Right cardiac atrium (tissue), 5 donors: ENCODE measurements at places on chromosomes 3 and 15.

DNA sequence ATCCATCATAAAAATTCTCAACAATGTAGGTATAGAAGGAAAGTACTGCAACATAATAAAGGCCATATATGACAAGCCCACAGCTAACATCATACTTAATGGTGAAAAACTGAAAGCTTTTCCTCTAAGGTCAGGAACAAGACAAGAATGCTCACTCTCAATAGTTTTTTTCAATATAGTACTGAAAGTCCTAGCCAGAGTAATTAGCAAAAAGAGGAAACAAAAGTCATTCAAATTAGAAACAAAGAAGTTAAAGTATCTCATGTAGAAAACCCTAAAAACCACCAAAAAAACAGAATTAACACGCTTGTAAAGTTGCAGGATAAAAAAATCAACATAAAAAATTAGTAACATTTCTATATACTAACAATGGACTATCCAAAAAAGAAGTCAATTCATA lies 61.8 kb downstream of the MYH15 start:
- no peak for DNase-seq

DNA sequence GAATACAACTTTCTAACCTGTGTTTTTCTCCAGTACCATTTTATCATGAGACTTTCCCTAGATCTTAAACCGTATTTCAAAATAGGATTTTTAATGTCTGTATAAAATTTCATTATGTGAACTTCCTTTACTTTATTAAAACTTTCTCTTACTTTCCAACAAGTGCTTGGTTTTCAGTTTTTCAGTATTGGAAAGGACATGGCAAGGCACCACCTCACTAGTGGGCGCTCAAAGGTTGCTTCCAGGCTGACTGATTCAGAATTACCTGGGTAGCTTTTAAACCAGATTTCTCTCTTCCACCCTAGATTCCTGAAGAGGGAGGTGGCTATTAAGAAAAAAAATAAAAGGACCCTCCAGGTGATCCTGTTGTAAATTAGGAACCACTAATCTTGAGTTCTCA lies 236.6 kb downstream of the SOX2 start:
- DNase-seq, result no peak

DNA sequence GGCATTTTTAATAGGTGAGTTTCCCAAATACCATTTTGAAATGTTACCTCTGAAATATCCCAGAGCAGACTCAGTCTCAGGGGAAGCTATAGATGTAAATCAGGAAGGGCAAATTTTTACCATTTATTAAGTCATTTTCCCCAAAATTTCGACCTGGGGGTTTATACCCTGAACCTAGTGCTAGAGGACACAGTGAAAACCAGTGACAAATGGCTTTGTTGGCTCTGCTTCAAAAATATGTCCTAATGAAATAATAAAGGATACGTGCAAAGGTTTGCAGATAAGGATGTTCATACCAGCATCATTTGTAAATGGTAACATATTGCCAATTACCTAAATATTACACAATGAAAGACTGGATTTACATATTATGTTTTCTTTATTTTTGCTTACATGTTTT lies 546.7 kb upstream of the ADAMTS9 start:
- no peak for DNase-seq

- no peak for DNase-seq
These were observed 1.3 kb downstream of the PXK start for GRCh38 chr3:58334013-58334321.

- DNase-seq, result no peak
These were observed 57.5 kb downstream of the MED12L start for GRCh38 chr3:151142929-151143328.

DNA sequence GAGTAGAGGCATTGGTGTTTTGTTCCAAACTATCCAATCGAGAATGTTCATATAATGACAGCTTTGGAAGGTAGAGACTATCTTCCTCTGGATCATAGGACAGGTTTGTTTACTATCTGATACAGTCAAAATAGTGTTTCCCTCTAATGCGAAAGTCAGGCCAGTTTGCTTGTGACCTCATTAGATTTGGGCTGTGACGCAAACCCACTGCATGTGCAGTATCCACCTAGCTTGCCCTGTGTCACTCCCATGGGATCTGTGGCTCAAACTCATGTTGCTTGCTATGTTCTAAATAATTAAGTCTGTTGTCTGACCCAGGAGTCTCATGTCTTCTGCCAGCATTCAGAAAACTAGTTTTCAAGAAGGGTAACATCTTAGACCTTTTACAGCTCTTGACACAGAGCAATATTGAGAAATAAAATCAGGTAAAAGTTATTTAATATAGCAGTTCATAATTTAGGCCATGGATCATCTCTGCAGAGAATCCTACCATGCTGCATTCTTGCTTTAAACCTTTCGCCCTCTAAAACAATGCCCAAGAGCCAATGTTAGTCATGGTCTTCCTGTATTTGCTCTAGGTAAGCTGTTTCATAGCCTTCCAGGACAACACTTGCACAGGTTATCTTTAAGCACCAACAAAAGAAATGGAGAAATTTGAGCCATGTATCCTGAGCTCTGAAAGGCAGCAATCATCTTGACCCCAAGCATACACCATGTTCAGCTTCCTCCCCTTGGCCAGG lies 26.4 kb downstream of the NIT2 start:
- DNase-seq, result no peak

DNA sequence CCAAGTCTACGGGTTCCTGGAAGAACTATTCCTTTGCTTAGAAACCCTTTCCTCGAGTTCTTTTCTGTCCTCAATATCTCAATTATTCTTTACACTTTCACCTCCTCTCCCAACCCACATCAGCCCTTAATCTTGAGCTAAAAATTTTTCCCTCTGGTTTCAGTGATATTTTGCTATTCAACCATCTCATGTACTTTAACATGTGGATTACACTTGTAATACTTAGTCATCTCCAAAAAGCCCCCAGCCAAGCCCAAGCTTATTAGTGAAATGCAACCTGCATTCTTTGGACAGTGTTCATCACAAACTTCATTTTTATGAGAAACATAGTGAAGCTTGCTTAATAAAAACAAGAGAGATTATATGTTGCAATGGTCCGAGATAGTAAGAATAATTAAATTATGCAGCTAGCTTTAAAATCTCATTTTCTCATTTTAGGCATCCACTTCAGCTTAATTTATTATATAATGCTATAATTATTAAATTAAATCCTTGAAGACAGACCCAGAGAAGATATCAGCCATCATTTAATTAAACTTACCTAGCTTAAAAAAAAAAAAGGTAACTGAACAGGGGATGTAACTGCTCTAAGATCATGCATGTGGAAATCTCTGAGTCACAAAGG lies 534.5 kb upstream of the TBL1XR1 start:
- DNase-seq, result no peak

DNA sequence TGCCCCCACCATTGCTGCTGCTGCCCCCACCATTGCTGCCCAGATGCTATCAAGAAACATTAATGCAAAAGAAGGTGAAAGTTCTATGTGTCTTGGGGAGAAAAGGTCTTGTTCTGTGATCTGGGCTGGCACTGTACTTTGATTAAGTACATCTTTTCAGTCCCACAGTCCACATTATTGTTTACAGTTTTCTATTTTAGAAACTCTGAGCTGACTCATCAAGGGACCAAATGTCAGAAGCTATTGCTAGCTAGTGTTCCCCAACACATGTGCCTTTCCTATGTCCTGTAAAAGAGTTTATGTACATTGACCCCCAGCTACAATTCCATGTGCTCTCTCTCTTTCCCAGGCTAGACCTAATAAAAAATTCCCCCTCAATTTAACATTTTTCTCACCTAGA lies 264.7 kb upstream of the NECTIN3 start:
- no peak for DNase-seq

DNA sequence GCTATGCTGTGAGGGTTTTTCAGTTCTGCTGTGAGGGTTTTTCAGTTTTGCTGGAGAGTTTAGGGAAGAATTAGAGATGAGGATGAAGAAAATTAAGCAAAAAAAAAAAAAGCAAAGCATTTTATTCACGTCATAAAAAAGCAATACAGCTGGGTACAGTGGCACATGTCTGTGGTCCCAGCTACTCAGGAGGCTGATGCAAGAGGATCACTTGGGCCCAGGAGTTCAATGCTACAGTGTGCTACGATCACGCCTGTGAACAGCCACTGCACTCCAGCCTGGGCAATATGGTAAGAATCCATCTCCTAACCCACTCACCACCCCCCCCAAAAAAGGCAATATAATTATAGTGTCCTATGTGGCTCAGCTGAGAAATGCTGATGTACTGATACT lies 162.7 kb downstream of the MAGI1 start:
- DNase-seq, result no peak

- no peak for DNase-seq
These were observed 276.6 kb upstream of the THBS1 start for GRCh38 chr15:39304201-39304841.

- no peak for DNase-seq
These were observed 21.0 kb upstream of the CCDC174 start for GRCh38 chr3:14630404-14631100.

- DNase-seq, result peak; percentile 34
These were observed 3.1 kb downstream of the MELTF start for GRCh38 chr3:197026481-197026866.

GRCh38 chr3:72411126-72411525 lies 437.1 kb downstream of the SHQ1 start:
- no peak for DNase-seq

GRCh38 chr15:45048794-45049631 lies 26.0 kb downstream of the SORD start:
- no peak for DNase-seq

GRCh38 chr3:58586776-58587192 lies 9.6 kb upstream of the FAM107A start:
- DNase-seq, result no peak

DNA sequence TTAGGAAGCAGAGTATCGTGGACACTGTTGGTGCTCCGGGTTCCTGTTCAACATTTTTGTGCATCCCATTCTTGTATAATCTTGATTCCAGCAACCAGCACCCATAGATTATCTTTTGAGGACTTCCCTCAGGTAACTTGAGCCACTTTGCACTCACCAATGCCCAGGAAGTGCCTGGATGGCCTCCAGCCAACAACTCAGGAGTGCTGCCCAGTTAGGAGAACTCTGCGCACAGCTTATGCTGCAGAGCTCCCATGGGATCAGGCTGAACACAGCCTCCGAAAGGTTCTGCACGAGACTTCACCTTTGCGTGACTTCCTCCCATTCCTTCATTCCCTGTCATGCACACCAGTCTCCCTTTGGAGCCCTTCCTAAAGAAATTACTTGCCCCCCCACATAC lies 64.3 kb upstream of the LRRN1 start:
- no peak for DNase-seq

GRCh38 chr15:56207711-56208110 lies 36.0 kb downstream of the RFX7 start:
- no peak for DNase-seq

DNA sequence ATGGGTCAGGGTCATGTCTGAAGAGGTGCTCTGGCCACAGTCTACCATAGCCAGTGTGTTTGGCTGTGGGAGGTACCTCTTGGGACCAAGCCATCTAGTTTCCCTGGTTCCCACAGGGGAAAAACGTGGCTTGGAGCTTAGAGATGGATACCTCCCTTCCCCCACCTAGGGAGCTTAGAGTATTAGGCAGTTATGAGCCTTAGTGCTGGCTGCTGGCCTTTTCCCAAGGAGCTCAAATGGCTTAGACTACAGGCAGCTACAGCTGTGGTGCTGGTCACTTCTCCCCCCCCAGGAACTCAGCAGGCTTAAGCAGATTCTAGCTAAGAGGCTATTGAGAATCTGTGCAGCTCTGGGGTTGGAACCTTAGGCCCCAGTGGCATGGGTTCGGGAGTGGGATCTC lies 591.2 kb downstream of the NSUN3 start:
- no peak for DNase-seq

DNA sequence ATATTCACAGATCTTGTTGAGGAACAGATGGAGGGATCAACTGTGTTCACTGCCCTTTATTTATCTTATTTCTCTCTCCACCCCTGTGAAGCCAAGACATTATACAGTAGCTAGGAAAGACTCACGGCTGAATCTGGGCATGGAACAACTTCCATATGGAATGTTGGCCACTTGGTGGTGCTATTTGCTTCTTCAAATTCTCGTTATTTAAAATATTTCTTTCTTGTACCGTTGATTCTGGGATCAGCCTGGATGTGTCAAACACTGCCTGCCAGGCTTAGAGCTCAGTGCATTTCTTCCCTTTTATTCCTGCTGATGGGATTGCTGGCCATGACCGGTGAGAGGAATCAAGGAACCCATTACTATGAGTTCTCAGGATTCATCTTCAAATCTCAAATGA lies 17.5 kb upstream of the GASK1A start:
- peak; percentile 57 for DNase-seq

GRCh38 chr3:125161607-125162219 lies 50.8 kb downstream of the SLC12A8 start:
- DNase-seq, result peak; percentile 74

- DNase-seq, result peak; percentile 77
These were observed 8.0 kb upstream of the EEFSEC start for GRCh38 chr3:128145279-128145678.

GRCh38 chr3:62201438-62202035 lies 171.8 kb downstream of the FEZF2 start:
- no peak for DNase-seq

DNA sequence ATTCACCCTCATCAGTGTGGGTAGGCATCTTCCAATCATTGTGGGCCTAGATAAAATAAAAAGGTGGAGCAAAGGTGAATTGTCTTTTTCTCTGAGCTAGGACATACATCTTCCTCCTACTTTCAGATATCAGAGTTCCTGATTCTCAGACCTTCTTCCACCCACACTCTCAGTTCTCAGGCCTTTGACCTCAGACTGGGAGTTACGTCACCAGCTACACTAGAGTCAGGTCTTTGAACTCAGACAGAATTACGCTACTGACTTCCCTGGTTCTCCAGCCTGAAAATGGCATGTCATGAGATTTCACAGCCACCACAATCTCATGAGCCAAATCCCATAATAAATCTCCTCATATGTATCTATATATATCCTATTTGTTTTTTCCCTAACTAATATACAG lies 39.0 kb downstream of the STRIT1 start:
- no peak for DNase-seq

DNA sequence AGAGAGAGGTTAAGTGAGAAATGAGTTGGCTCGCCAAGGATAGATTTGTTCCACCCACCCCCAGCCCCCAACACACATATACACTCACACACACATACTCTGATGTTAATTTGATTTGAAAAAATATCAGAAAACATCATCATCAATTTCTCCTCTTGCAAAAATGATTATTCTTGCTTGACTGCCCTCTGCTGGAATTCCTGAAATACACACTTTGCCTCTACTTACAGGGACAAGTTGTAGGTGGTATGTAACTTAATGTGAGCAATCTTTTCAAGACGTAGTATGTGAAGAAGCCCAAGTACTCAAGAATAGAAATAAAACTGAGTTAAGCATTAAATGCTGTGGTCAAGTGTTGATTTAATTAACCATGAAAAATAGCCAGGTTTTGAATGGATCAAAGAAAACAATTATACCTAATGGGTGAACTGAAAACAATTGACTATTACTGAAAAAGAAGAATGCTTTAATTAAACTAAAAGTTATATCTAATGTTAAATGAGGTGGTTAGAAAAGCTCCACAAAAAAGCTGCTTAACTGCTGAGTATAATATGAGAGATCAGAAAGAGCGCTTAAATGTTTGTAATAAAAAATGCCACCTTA lies 46.6 kb upstream of the MDFIC2 start:
- no peak for DNase-seq

GRCh38 chr15:101455291-101456025 lies 34.0 kb downstream of the PCSK6 start:
- no peak for DNase-seq

- DNase-seq, result peak; percentile 83
These were observed 7.7 kb downstream of the CCR5 start for GRCh38 chr3:46378426-46378942.

- DNase-seq, result no peak
These were observed 22.1 kb downstream of the UBE3A start for GRCh38 chr15:25416693-25417092.

GRCh38 chr15:38376081-38376480 lies 77.8 kb upstream of the FAM98B start:
- DNase-seq, result no peak
